Activated CD4-positive, CD25-positive, alpha-beta regulatory T cell treated with anti-CD3 and anti-CD28 coated beads, Interleukin-2, amount 50 U/mL, for 72 hours (primary cell): ENCODE measurements at places on chromosomes 16 and 17.
A peak's percentile ranks its signal among the peaks of the same experiment; 100 is the strongest.

GRCh38 chr17:69643686-69644085 is 229.2 kb downstream of the MAP2K6 start:
- no peak for DNase-seq

DNA sequence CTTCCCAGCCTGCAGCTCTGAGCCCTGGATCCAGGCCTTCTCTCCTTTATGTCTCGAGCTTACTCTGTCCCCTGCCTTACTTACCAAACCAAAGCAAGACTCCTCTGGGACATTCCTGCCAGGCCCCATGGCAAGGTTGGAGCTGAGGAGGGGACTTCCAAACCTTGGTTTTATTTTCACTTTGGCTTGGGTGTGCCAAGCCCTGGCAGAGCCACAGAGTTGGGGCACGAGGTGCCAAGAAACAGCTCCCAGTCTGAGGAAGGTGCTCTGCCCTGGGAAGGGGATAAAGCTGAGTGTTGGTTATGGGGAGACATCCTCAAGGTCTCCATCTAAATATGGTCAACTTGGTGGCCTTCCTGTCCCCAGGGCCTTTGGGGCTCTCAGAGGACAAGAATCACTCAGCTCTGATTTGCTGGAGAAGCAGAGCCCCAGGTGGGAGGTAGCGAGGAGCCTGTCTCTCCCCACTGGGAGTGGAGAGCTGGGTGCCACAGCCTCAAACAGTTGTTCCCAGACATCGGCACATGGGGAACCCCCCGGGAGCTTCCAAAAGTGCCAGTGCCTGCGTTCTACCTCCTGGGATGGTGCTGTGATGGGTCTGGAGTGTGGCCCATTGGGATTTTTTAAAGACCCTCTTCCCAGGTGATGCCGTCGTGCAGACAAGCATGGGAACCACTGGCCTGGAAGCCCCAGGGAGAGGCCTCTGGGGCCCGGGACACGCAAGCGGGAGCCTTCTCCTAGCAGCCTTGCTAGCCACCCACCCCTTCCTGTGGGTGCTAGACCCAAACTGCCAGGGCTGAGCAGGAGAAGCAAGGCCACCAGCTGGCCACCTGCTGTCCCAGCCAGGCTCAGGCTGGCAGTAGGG is 10.3 kb downstream of the NLRC5 start:
- DNase-seq, result peak; percentile 44

DNA sequence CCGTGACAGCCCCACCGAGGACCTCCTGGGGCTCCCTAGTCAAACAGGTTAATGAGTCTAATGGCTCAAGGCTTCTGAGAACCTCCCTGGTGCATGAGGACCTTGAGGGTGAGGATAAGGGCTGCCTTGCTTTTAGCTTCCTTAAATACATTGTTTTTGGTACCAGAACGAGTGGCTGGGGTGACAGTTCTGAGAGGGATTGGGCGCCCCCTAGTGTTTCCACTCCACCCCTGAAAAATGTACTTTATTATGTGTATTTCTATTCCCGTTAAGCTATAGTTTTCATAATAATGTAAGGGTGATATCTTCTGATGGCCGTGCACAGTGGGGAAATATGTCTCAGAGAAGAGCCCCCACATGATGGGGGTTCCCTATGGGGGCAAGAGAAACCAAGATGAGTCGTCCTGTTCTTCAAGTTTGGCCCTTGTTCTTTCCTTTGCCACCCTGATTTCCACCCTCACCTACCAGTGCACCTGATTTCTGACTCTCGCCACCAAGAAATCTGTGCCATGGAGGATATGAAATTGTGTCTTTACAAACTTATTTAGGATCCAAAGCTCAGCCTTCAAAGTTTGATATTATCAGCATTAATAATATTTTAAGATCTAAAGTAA is 14.5 kb upstream of the VWA3A start:
- DNase-seq, result peak; percentile 76

DNA sequence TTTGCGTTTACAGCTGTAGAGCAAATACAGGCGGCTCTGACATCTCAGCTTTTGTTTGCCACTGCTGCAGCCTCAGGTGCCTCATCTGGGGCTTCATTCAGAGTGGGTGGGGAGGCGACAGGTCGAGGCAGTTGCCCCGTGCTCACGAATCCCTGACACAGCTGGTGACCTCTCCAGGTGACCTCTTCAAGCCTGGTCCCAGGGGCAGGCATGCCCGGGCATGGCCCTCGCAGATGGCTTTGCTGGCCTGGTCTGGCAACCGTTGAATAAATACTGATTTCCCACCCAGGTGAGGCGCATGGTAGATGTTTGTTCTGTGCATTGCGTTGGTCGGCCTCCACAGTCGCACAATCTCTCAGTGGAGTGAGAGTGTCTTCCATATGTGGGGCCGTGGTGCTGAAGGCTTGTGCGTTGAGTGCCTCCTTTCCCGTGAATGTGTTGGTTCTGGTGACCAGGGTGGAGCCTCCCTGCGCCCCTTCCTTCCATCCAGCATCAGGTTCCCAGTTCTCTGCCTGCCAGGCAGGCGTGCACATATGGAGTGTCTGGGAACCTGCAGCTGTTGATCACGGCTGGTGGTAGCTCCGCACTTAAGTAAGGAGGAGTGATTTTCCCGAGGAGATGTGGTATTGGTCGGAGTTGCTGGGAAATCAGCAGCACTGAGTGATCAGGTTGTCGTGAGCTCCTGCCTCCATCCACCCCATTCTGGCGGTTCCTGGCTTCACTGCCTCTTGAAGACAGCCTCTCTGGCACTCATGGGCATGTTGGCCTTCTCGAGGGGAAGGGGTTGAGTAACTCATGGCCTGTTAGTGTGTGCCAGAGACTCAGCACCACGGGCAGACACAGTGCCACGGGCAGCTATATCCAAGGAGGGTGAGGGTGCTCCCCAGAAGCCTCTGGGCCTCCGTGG is 149.7 kb downstream of the RPTOR start:
- no peak for DNase-seq

DNA sequence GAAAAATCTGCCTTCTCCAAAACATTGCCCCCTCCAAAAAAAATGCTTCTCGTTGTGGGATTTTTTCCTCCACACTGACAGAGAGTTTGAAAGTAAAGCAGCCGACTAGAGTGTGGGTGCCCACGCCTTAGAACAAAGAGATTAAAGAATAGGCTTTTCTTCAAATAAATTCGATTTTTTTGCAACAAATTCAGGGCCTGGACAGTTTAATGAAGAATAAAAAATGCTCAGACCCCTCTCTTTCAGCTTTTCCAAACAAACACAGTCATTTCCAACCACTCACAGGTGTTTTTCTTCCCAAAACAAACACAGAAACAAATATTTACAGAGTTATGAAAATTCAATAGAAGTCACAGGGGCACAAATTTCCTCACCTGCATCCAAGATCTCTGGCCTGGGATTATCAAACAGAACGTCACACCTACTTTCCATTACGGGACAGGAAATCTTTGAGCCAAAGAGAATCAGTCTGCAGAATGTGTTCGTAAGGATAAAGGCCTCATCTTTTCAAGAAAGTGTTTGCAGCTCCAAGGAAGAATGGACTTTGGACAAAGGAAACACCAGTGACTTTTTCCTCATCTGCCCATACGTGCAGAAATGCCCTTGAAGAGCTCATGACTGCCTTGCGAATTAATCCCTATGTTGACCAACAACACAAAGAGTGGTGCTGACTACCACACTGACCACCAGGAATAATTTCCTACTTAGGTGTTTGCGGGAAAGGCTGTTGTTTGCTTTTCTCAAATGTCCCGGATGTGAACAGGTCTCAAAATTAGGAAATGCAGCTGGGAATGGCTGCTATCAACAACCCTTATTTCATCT is 31.3 kb upstream of the TOX3 start:
- no peak for DNase-seq

GRCh38 chr17:56603486-56604238 is 10.2 kb downstream of the NOG start:
- no peak for DNase-seq

DNA sequence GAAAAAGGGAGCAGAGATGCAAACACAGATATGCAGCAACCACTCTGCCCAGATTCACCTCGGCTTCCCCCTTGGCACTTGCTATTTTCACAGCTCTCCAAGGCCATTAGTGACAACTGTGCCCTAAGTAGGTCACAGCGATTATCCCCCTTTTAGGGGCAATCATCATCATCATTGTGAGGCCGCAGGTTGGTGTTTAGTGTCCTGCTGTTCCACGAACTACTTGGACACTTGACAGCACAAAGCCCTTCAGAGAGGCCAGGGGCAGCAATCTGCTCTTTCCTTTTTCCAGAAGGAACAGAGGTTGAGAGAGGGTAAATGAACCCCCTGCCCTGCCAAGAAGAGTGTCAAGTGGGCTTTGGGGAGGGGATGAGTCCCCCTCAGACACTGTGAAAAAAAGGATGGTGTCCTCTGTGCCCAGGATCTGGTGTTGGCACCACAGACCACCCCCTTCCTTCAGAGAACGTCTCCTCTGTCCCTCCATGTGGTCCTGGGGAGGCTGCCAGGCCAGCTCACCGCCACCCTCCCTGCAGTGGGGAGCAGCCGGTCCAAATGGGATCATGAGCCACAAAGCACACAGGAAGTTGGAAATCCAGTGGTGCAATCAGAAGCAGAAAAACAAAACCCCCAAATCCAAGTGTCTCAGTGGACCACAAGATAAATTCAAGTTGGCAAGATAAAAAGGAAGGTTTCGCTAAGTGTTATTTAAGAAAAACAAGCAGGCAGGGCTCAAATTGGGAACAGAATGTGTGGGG is 78.4 kb upstream of the MED9 start:
- DNase-seq, result no peak

GRCh38 chr17:79740413-79740812 is 9.7 kb downstream of the ENPP7 start:
- DNase-seq, result no peak

GRCh38 chr17:75892556-75893224 is 4.1 kb downstream of the TRIM65 start:
- no peak for DNase-seq

DNA sequence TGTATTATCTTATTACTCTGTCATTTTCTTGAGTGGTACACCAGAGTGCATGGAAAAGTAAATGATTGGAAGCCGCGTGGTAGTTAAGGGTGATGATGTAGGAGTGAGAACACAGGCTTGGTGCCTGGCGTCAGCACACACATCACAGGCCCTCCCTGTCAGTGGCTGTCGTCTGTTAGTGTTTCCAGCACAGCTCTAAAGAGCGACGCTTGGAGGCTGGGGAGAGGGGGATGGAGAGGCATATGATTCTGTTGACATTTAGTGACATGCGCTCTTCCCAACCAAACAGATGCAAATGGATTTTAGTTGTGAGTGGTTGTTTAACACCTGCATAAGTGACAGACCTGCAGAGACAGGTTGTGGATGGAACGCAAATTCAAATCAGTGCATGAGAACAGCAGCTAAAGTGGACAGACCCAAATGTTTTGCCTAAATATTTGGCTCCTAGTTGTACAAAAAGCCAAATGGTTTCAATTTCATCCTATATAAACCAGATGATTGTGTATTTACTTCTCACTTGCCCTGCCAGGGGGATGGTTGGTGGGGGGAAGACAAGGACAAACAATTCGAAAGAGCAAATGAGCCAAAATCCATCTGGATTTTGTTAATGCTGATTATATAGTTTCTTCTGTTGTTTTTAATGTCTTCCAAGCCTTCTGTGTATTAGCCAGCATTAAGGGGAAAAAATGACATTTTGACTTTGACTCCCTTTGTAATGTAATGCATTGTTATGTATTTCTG is 222.3 kb downstream of the WWOX start:
- no peak for DNase-seq

GRCh38 chr17:40553694-40554534 is 11.4 kb downstream of the CCR7 start:
- peak; percentile 38 for DNase-seq

DNA sequence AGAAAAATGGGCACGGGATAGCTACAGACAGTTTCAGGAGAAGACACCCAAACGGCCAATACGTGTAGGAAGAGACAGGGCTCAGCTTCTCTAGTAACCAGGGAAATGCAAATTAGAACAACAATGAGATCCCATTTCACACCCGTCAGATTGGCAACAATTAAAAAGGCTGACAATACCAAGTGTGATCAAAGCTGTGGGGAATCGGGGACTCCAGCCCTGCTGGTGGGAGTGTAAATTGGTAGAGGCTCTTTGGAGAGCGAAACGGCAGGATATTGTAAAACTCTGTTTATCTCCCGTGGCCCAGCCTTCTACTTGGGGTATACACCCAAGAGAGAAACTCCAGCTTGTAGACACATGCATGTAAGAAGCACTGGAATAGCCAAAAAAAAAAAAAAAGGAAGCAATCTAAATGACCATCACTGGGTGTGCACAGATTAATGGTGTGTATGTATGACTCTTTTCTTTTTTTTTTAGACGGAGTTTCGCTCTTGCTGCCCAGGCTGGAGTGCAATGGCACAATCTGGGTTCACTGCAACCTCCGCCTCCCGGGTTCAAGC is 27.5 kb downstream of the MYBBP1A start:
- DNase-seq, result no peak

DNA sequence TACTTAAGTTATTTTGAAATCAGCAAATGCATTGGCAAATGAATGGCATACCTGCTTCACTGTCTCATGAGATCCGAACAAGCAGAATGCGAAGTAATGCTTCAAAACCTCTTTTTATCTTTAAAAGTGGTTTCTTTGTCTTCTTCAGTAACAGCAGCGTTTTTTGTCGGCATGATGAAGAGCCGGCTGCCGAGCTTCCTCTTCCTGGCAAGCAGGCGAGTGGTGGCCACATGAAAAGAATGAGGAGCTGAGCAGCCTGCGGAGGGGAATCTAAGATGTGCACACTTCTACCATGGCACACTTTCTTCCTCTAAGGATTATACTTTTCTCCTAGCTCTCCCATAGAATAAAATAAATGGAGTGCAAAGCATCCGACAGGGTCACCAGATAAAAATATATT is 42.4 kb upstream of the AKTIP start:
- DNase-seq, result no peak

GRCh38 chr16:27883576-27883975 is 179.9 kb downstream of the GSG1L start:
- DNase-seq, result no peak

DNA sequence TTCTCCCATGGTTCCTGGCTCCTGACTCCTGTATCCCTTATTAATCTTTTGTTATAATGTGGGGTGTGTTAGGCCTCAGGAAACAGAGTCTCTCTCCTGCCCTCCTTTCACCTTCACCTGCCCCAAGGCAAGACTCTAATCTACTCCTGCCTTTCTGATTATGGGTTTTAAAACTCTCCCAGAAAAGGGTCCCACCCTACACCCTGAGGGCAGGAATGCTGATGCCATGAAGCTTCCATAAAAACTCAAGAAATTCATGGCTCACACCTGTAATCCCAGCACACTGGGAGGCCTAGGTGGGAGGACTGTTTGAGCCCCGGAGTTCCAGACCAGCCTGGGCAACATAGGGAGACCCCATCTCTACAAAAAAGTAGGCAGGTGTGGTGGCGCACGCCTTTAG is 18.6 kb upstream of the SRCAP start:
- DNase-seq, result no peak

- no peak for DNase-seq
Observed at GRCh38 chr17:35948092-35948491, 4.6 kb upstream of the LYZL6 start.
